ENCODE measurements at places on chromosomes 12 and 14.

- no peak for DNase-seq
Observed at GRCh38 chr14:54577977-54578376, 11.0 kb downstream of the SAMD4A start.

DNA sequence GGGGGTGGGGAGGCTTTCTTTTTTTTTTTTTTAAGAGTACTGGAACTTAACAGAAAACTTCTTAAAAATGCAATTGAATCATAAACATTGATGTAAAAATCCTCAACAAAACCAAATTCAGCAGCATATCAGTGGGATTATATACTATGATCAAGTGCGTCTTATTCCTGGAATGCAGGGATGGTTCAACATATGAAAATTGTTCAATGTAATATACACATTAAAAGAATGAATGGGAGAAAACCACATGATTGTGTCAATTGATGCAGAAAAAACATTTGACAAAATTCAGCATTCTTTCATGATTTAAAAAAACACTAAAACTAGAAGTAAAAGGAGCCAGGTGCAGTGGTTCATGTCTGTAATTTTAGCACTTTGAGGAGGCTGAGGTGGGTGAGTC lies 41.2 kb upstream of the CCT2 start:
- DNase-seq = no peak

- no peak for DNase-seq
Observed at GRCh38 chr14:96949594-96949993, 152.4 kb downstream of the VRK1 start.

- DNase-seq = no peak
Observed at GRCh38 chr12:18932211-18932610, 194.3 kb downstream of the CAPZA3 start.

GRCh38 chr12:2317772-2318171 lies 265.0 kb downstream of the CACNA1C start:
- no peak for DNase-seq

DNA sequence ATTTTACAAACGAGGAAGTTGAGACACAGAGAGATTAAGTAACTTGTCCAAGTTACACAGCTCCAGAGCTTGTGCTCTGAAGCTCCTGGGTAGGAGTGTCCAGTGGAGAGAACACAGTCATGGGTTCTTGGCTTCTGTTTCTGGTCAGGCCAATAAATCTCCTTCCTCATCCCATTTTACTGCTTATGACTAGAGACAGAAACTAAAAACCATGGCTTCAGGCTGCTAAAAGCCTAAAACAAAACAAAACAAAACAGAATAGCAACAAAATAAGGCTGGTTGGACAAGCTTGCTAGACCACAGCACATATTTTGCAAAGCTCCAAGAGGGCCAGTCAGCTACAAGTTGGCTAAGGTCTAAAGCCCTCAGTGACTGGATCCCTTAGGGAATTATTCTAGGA lies 49.8 kb downstream of the PTGER2 start:
- DNase-seq = no peak

DNA sequence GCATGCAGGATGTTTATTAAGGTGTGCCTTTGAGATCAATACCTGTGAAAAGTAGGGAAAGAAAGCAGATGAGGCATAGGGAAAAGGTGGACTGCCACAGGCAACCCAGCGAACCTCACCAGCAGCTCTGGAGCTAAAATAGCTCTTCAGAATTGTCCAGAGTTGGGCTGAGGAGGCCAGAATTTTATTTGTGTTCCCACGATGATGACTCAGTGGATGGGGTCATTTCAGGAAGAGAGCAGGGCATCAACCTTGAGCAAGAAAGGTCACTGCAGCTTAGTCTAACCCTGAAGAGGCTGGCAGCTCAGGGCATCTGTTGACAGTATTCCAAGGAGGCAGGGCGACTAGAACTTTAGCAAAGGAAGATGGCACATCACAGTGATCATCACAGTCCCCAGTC lies 696.1 kb downstream of the DIO2 start:
- DNase-seq = no peak

DNA sequence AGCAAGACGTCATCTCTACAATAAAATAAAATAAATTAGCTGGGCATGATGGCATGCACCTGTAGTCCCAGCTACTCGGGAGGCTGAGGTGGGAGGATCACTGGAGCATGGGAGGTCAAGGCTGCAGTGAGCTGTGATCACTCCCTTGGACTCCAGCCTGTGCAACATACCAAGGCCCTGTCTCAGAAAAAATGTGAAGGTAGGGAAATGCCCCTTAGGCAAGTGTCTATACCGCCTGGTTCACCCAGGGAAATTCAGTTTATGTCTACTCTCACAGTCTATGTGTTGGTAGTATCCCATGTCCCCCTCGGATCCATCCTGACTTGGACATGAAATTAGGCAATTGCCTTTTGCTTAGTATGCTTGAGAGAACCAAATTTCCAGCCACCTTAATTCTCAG lies 88.4 kb upstream of the TMEM132C start:
- DNase-seq = no peak

GRCh38 chr12:97713270-97713669 lies 250.7 kb downstream of the RMST start:
- DNase-seq = no peak

- DNase-seq = no peak
Observed at GRCh38 chr12:131348646-131349045, 362.2 kb upstream of the SFSWAP start.

DNA sequence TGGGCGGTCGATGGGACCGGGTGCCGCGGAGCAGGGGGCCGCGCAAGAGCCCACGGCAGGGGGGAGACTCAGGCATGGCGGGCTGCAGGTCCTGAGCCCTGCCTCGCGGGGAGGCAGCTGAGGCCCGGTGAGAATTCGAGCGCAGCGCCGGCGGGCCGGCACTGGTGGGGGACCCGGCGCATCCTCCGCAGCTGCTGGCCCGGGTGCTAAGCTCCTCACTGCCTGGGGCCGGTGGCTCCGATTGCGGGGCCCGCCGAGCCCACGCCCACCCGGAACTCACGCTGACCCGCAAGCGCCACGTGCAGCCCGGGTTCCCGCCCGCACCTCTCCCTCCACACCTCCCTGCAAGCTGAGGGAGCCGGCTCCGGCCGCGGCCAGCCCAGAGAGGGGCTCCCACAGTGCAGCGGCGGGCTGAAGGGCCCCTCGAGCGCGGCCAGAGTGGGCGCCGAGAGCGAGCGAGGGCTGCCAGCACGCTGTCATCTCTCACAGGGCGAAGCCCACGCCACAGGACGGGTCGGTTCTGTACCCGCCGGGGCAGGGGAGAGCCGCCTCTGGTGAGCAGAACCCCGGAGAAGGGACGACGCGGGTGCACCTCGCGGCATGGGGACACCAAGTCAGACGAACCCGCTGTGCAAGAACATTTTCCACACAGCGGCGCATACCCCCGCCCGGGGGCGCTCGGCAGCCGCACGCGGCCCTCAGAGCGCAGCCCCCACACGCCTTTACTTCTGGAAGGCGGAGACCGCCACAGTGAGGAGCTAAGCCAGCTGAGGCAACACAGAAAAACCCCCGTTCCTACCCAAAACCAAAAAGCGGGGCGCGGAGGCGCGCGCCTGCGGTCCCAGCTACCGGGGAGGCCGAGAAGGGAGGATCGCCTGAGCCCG lies 1.2 kb upstream of the SIVA1 start:
- DNase-seq = no peak

- DNase-seq = no peak
Observed at GRCh38 chr12:121543786-121544185, 37.0 kb downstream of the KDM2B start.

GRCh38 chr14:96782436-96782835 lies 14.7 kb upstream of the VRK1 start:
- no peak for DNase-seq

DNA sequence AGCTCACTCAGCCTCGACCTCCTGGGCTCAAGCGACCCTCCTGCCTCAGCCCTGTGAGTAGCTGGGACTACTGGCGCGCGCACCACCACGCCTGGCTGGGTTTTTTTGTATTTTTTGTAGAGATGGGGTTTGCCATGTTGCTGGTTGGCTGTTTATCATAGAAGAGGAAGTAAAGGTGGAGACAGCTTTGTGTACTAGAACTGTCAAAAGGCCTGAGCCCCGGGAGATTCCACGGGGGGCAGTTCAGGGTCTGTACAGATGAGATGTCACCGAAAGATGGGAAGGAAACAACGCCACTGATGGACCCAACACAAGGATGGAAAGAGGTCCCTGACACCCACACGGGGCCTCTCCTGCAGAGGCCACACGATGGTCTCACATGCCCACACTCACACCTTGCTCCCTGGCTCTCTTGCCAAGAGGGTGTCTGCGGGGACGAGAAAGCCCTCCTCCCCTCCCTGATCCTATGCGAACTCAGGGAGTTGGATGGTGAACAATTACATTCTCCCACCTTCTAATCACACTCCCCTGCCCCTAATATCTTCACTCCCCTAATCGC lies 66.6 kb downstream of the KDM2B start:
- DNase-seq = no peak

GRCh38 chr14:72640911-72641485 lies 252.9 kb downstream of the DPF3 start:
- DNase-seq = no peak

DNA sequence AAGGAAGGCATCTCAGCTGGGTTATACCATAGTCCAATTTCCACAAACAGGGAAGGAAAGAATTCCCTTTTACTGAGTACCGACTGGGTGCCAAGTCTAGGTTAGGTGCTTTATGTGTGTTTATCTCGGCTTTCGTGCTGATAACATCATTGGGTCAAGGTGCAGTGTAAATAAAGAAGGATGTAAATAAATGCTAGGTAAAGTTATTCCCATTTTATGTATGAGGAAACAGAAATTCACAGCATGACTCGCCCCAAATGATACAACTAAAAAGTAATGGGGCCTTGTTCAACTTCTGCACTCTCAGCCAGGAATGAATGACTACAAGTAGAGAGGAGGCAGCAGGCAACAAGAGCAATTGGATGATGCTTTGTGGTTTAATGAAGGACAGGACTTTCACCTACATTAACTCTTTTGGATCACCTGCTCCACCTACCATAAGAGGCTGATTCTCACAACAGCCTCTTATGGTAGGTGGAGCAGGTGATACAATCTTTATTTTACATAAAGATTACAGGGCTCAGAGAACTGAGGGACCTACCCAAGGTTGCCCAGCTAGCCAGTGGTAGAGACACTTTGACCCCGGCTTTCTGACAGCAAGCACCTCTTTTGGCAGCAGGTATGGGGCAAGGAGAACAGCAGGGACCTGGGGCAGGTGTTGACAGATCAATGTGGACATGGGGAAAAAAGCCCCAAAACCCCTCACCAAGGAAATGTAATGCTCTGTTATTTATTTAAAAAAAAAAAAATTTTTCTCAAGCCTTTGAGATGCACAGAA lies 213.4 kb upstream of the NUDT4 start:
- no peak for DNase-seq

DNA sequence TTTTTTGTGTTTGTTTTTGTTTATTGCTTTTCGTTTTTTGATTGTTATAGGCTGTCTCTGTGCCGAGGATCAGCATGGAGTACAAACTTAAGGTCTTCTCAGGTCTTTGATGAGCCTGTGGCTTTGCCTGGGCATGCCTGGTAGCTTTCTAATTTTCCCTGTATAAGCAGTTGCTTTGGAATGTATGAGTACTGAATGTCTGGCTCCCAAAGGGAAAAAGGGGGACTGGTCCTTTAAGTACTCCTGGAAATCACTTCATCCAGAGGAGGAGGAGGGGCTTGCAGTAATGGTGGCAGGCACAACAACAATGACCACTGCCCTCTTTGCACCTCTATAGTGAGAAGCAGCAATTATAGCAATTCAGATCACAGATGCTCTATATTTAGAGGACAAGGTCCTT lies 67.6 kb upstream of the TTC7B start:
- no peak for DNase-seq

DNA sequence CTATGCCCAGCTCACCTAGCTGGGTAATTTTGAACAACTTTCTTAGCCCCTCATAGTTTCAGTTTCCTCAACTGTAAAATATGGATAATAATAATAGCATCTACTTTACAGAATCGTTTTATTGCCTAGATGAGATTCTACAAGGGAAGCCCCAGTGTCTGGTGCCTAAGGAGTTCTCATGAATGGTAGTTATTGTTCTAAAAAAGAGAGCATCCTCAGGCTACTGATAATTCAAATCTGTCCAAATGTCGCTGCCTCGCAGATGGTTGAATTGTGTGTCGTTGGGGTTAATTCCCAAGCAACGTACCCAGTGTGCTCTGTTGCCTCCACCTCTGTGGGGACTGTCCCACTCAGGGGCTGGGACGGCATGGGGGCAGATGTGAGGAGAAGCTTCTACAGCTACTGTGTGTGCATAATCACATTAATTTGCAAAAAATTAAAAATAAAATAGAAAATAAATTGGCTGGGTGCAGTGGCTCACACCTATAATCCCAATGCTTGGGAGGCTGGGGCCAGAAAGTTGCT lies 71.6 kb upstream of the CEP83 start:
- no peak for DNase-seq

- no peak for DNase-seq
Observed at GRCh38 chr12:114710151-114710550, 26.2 kb upstream of the TBX3 start.

DNA sequence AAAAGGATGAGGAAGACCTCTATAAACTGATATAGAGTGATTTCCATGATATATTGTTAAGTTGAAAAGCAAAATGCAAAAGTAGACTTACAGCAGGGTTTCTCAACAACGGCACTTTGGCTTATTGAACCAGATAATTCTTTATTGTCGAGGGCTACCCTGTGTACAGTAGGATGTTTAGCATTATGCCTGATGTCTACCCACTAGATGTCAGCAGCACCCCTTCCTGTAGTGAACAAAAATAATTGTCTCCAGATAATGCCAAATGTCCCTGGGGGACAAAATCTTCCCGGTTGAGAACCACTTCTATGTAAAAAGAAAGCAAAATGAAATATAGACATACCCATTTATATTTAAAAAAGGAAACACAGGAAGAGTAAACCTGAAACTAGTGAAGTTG lies 32.4 kb downstream of the ABCD2 start:
- DNase-seq = no peak

DNA sequence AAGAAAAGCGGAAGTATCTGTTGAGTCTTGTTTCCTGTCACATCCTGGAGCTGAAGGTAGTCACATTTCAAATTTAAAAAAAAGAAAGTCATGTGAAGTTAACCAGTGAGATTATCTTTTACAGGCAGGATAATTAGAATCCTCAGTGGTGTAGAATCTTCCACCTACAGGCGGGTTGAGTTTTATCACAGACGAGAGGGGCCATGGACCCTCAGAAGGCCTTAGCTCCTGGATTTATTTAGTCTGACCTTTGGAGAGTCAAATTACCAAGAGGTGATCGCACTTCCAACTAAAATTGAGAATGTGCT lies 13.0 kb upstream of the GNG2 start:
- DNase-seq = no peak

DNA sequence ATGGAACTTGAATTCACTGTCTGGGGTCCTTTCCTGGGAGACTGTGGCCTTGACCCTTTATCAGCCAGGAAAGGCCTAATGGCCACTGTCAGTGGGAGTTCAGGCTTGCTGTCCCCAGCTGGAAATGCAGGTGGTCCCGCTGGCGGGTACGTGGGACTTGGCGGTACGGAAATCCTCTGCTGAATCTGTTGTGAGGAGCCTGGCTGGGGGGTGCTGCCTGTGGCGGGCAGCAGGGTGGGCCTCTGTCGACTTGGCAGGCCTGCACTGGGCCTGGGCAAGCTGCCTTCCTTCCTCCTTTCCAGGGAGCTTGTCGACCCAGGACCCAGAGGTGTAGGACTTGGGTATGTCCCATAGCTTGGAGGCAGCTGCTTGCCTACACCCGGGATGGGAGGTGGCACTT lies 26.3 kb downstream of the ZFYVE21 start:
- no peak for DNase-seq
